ENCODE measurements at places on chromosomes 13 and 19.

GRCh38 chr13:106243011-106243565 is 292.4 kb downstream of the EFNB2 start:
- no peak for DNase-seq

- DNase-seq: peak; percentile 21
These were observed 80.1 kb downstream of the ZNF486 start for GRCh38 chr19:20247016-20247683.

DNA sequence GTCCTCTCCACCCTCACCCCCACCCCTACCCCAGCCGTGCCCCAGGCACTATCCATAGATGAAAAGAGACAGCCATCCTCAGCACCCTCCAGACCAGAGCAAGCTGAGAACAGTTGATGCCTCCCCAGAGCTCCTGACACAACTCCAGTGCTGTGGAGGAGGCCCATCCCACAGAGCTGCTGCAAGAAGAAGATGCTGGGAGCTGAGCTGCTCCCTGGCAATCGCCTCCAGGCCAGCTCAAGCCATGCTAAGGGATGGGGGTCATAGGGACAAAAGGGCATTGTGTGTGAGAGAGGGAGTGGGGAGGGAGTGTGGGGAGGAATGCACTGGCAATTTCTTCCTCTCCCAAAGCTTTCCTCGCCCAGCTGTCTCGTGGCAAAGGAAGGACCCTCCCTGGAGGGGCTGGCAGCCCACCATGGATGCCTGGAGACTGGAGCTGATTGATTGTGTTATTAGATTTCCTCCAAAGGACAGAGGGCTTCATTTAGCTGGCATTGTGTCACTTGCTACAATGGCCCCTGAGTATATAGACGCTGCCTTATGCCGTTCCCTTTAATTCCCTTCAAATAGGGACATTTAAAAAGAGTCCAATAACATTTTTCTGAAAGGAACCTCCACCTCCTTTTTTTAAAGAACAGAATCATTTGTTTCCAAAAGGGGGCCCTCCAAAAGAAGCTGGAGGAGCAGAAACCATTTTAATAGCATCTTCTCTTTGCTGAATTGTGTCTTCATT is 476.4 kb downstream of the FOXO1 start:
- no peak for DNase-seq

GRCh38 chr13:96730676-96731075 is 263.6 kb downstream of the OXGR1 start:
- no peak for DNase-seq

DNA sequence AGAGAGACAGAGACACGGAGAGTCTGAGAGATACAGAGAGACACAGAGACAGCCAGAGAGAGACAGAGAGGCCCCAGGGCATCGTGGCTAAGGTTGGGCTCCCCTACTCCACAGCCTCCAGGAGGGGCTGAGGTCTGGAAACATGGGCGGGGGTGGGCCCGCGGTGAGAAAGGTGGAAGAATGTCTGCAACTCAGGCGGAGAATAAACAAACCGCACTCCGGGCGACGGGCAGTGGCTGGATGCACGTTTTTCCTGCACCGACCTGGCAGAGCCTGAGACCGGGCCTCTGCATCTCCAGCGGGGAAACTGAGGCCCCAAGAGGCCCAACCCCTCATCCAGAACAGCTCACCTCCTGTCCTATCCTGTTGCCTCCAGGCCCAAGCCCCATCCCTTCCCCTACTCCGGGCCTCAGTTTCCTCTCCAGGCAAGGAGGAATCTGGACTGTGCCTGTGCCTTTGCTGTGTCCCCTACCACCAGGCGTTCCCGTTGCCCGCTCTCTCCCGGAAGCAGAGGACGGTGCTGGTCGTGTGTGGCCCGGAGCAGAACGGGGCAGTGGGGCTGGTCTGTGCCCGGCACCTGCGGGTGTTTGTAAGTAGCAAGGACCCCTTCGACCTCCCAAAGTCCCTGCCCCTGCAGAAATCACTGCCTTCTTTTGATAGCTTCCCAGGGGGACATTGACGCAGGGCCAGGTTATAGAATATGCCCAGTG is 3.4 kb upstream of the CILP2 start:
- no peak for DNase-seq

DNA sequence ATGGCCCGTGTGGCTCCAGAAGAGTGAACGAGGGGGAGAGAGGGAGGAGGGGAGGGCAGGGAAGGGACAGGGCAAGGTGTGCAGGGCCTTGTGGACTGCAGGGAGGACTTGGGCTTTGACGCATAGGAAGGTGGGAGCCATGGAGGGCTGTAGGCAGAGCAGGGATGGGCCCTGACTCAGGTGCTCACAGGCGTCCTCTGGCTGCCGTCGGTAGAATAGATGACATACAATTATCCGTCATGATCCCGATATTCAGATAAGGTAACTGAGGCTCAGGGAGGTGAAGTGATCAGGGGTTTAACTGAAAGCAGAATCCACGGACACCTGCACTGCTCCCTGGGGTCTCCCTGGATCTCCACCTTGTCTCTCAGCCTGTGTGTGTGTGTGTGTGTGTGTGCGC is 3.4 kb downstream of the C3 start:
- DNase-seq: no peak

DNA sequence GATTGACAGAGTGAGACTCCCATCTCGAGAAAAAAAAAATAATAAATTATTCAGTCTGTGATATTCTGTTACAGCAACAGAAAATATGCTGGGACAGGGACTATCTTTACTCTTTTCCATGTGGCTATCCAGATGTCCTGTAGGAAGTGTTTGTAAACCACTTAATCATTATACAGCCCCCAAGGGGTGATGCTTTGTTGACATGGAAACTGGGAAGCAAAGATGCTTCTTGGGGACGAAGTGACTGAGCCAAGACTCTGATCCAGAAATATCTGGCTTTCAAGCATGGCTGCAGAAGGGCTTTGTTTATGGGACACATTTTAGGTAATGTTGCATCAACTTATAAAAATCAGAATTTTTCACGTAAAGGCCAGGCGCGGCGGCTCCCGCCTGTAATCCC is 5.4 kb downstream of the ZNF8 start:
- no peak for DNase-seq

DNA sequence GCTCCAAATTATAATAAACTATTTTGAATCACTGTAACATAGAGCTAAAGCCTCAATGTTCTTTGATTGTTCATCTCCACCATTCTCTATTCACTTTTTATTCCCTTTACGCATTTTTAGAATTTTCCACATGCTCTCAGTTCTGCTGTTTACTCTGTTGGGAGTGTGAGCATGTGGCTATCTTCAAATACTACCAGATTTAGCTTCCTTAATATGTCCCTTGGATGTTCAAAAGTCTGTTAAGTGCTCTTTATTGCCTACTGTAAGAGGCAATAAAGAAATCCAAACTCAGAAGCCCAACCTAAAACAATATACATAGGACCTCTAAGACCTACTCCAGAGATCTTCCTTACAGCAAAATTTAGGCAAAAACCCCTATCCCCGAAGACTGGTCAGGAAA is 34.5 kb downstream of the MTMR6 start:
- no peak for DNase-seq

DNA sequence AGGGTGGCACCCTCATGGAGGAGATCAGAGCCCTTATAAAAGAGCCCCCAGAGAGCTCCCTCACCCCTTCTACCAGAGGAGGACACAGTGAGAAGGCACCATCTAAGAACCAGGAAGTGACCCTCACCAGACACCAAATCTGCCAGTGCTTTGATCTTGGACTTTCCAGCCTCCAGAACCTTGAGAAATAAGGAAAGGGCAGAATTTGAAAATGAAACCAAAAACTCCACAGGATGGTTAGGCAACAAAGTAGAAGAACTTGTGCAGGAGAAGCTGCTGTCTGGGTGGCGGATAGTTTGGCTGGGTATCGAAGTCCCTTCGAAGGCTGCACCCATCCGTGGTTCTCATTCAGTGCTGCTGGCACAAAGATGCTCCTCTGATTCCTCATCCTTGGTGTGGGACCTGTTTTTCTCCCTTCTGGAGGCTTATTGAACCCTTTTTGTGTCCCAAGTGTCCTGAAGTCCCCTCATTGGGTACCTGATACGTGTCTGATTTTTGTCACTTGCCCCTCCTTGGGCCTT is 130.8 kb downstream of the KDM4B start:
- no peak for DNase-seq

GRCh38 chr13:38685974-38686576 is 802 bp upstream of the FREM2 start:
- peak; percentile 1 for DNase-seq

DNA sequence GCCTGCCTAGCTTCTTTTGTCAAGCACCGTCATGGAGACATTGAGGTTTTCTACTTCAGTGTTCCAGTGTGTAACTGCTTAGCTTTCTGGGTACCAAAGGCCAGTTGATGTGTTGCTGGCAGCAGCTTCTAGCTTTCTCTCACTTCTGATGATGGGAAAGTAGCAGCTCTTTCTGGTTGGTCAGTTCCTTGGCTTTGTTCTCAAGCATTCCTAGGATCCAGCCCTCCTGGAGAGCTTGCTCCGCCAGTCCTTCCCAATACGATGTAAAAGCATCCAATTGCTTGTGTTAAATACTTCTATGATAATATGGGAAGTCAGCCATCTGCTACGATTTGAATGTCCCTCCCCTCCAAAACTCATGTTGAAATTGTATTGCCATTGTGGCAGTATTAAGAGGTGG is 182.8 kb downstream of the UGGT2 start:
- no peak for DNase-seq

GRCh38 chr13:77891486-77891885 is 27.1 kb downstream of the EDNRB start:
- DNase-seq: no peak

Measured in HTR-8/SVneo (cell line).